Mammary epithelial cell (primary cell): ENCODE measurements at places on chromosomes 6 and 20. TPM values are rescaled to one million over a fixed set of nuclear protein-coding genes. Genes with fewer than 3 reads are reported as not detected.
A peak's percentile ranks its signal among the peaks of the same experiment; 100 is the strongest.

GRCh38 chr20:19915111-19915798, 101.9 kb upstream of the NAA20 start:
- DNase-seq, result no peak

GRCh38 chr20:54661880-54662465, 186.6 kb downstream of the DOK5 start:
- DNase-seq, result no peak

GRCh38 chr6:101926149-101926925, 532.8 kb downstream of the GRIK2 start:
- DNase-seq, result no peak

- no peak for DNase-seq
Observed at GRCh38 chr6:33967265-33967767, 163.5 kb upstream of the MLN start.

- no peak for DNase-seq
Observed at GRCh38 chr6:16849280-16849987, 88.2 kb upstream of the ATXN1 start.

DNA sequence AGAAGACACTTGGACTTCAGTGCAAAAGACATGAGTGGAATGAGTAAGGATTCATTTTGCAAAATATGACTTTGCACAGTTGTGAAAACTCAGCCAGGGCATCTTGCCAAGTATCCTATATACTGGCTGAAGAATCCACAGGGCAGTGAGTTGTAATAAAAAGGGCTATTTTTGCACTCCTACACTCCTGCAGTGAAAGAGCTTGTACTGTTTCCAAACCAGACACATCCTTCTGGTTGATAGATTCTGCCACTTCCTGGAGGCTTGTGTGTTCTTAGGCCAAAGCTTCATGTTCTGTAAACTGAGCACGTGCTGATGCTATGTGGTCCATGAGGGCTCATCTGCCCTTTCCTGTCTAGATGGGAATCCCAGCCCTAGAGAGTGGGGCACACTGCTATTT, 34.9 kb downstream of the GMPR start:
- no peak for DNase-seq

PTCHD4 gene
- 1.3 and 2.5 TPM in 2 replicates for total RNA-seq

DNA sequence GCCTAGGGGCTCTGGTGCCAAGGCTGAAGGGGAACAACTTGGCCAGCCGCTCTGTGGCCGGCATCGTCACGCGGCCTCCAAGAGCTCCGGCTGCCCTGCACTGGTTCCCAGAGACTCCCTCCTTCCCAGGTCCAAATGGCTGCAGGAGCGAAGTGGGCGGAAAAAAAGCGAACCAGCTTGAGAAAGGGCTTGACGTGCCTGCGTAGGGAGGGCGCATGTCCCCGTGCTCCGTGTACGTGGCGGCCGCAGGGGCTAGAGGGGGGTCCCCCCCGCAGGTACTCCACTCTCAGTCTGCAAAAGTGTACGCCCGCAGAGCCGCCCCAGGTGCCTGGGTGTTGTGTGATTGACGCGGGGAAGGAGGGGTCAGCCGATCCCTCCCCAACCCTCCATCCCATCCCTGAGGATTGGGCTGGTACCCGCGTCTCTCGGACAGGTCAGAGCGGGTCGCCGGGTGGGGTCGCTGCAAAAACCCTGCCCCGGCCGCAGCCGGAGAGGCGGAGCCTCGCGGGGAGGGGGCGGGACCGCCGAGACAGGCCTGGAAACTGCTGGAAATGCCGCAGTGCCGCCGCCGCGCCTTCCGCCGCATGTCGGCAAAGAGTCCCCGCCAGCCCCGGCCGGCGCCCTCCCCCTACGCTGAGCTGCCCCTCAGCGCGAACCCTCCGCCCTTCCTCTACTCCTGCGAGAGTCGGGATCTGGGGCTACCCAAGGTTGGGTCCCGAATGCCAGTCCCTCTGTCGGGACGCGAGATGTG, 814 bp upstream of the HSP90AB1 start:
- DNase-seq, result peak; percentile 80

GABRR2 gene
- total RNA-seq, result not detected

PPP1R14C gene
- total RNA-seq, result 56.2 and 66.5 TPM in 2 replicates

DNA sequence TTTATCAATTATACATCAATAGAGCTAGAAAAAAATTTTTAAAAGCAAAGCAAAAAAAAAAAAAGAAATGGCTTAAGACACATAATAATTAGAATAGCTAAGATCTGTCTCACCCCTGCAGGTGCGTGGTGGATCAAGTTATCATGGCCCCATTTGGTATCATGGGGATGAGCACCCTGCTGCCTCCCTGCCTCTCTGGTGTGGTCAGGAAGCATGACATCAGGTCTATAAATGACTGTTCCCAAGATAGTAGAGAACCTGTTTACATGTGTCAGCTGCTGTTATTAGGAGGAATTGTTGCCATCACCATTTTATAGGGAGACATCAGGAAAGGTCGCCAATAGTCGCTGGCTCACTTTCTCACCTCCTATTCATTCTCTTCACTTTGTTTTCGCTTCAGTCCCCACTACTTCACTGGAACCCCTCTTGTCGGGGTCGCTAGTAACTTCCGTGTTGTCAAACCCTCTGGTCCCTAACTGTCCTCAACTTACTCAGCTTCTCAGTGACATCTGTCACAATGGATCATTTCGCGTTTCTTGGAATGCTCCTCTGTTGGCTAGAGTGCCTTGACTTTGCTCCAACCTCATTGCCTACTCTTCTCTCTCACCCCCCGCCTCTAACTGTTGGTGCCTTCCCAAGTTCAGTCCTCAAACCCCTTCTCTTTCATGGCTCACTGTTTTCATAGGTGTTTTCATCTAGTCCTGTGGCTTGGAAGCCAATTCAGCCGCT, 4.7 kb downstream of the DNTTIP1 start:
- DNase-seq, result no peak

DNA sequence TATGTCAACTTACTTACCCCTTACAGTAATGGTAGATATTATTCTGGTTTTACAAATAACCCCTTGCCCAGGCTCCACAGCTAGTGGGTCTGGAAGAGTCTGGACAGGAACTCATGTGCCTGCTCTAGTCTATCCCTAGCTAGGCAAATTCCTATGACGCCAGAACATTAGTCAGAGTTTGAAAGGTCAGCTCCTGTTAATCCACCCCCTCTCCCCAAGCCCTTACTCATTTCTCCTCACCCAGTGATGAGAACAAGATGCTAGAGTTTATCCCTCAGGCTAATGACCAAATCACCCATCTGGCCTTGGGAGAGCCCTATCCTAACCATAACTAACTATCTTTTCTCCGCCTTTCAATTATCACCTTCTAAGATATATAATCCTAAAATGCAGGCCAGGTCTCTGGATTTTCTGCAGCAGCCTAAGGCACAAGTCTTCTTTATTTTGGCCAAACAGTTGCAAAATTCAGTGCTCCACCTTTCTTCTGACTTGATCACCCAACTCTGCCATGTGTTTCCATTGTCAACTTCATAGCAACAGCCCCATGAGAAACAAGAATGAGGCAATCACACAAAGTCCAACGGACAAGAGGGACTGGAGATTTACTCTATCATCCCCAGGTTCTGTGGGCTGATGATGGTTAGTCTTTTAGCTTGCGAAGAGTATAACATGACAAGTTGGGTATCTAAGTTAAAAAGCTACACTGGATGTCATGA, 113.3 kb downstream of the TASP1 start:
- peak; percentile 92 for DNase-seq

DNA sequence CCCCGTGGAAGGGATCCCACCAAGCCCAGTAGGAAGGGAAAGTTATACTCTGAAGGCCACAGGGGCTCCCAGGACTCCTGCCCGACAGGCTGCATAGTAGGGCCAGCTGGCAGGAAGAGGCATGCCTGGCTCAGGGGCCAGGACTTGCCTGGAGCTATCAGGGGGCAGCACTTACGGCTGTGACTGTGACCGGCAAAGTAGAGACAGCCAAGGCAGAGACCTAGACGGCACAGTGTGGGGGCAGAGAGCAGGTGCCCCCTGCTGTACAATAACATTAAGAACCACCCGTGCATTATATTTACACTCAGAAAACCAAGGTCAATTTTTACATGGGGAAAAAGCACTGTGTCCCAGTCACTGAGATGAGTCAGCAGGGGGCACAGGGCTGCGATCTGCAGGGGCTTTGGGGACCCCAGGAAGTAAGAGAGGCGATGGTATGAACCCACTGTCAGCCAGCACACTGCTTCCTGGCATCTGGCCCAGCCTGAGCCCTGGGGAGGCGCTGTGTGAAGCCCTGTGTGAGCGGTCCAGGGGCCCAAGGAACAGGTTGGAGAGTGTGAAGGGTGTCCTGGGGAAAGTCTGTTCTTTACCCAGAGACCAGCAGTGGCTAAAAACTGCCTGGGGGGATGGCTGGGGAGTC, 9.9 kb downstream of the CCDC167 start:
- no peak for DNase-seq

DNA sequence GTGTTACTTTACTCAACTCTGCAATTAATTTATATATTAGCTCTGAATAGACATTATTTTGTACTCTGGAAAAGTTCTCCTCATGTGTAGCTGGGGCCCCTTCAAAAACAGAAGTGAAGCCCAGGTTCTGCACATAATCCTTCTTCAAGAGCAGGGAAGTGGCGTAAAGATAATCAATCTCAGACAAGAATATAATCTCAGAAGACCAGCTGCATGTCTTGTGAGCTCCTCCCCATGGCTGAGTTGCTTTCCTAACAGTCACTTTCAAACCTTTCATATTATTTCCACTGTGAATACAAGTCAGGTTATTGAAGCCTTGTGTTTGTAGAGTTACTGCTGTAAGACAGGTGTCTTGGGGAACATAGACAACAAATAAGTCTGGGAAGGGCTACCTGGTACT, 691.9 kb downstream of the RFPL4B start:
- no peak for DNase-seq

DNA sequence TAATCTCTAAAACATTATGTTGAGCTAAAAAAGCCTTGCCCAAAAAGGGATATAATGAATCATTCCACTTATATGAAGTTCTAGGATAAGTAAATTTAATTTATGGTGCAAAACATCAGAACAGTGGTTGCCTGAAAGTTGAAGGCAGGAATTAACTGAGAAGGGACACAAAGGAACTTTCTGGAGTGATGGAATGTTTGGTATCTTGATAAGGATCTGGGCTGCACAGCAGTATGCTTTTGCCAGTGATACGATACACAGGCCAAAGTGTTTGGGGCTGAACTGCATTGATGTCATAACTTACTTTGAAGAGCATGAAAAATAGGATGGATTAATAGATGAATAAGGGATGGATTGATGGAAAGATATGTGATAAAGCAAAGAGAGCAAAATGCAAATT, 146.1 kb upstream of the LRFN2 start:
- DNase-seq, result no peak

- DNase-seq, result no peak
Observed at GRCh38 chr6:113540466-113540865, 316.7 kb upstream of the MARCKS start.

DNA sequence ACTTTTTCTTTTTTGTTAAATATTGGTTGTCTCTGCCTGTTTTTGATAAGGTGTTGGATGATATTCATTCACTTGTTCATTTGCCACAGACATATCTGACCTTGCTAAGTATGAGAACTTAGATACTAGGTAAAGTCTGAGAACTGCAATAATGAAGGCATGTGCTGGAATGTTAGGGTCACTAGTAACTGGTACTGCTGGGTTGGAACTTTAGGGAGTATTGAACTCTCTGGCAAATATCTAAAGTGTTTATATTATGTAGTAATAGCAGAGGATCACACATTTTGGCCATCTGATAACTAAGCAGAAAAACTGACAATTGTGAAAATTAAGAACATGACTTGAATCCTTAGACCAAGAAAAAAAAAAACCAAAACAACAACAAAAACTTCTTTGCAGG, 162.7 kb downstream of the MEI4 start:
- DNase-seq, result no peak

DNA sequence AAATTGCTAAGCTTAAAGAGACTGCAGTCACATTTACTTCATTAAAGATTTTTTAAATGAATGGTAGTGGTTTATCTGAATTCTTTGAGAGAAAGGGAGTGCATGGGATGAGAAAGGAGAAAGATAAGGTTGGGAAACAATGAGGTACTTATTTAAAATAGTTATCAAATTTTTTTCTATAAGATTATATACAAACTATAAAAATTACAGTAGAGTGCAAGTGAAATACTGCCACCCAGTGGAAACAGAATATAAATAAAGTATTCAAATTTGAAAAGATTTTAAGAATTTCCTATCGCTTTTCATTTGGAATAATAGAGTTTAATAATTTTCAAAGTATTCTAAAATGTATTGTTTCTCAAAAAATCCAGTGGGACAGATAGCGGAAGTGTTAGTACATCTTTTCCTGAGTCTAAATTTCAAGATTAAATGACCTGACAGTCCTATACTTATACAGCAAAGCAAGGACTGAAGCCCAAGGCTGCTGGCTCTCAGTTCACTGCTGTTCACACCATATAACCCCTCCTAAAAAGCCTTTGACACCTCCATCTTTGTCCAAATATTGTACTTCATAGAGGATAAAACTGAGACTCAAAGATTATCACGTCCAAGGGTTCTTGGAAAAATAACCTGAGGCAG, 31.1 kb downstream of the EPM2A start:
- no peak for DNase-seq

BNIP5 gene
- total RNA-seq, result not detected
